ENCODE measurements at places on chromosomes 6 and 20.

GRCh38 chr6:50889935-50890334 lies 71.3 kb downstream of the TFAP2B start:
- DNase-seq: no peak

DNA sequence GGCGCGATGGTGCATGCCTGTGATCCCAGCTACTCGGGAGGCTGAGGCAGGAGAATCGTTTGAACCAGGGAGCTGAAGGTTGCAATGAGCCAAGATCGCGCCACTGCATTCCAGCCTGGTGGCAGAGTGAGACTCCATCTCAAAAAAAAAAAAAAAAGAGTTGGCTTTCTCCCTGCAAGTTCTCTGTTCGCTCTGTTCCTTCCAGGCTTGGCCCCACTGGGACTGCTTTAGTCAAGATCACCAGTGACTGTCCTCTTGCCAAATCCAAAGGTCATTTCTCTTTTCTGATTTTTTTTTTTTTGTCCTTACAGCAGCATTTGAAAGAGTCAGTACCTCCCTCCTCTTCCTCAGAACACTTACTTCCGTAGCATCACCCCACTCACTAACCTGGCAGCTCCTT lies 10.8 kb upstream of the GNRH2 start:
- no peak for DNase-seq

- DNase-seq: no peak
Observed at GRCh38 chr6:14091339-14091978, 26.1 kb upstream of the CD83 start.

GRCh38 chr6:140542863-140543262 lies 1168.4 kb upstream of the CITED2 start:
- DNase-seq: no peak

All from AG10803 (cell line).